ENCODE measurements at places on chromosomes 7 and 10. TPM values are rescaled to one million over a fixed set of nuclear protein-coding genes. Genes with fewer than 3 reads are reported as not detected.
A peak's percentile ranks its signal among the peaks of the same experiment; 100 is the strongest.

DNA sequence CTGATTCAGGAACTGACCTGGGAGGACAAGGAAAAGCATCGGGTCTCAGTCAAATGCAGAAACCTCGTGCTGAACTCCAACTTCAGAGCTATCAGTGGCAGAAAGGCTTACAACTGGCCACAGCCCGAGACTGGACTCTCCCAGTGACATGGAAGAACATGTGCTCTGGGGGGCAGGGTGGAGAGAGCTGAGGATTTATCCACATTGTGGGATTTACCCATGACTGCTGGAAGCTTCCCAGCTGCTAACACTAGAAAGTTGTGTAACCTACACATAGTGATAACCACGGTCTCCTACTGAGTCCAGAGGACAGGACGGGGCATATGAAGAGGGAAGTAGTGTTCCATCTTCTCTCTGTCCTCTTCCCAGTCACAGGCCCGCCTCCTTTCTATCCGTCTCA is 103.4 kb downstream of the ITIH5 start:
- DNase-seq = no peak

- peak; percentile 34 for DNase-seq
Measured at GRCh38 chr7:140230516-140230860, 53.7 kb upstream of the KDM7A start.

ZNF3 gene
- 87.9 TPM for total RNA-seq

LRRD1 gene
- total RNA-seq = 0.15 TPM

All from glutamatergic neuron (in vitro differentiated cells).